Hepatocyte (in vitro differentiated cells): ENCODE measurements at places on chromosomes 6 and 20.

DNA sequence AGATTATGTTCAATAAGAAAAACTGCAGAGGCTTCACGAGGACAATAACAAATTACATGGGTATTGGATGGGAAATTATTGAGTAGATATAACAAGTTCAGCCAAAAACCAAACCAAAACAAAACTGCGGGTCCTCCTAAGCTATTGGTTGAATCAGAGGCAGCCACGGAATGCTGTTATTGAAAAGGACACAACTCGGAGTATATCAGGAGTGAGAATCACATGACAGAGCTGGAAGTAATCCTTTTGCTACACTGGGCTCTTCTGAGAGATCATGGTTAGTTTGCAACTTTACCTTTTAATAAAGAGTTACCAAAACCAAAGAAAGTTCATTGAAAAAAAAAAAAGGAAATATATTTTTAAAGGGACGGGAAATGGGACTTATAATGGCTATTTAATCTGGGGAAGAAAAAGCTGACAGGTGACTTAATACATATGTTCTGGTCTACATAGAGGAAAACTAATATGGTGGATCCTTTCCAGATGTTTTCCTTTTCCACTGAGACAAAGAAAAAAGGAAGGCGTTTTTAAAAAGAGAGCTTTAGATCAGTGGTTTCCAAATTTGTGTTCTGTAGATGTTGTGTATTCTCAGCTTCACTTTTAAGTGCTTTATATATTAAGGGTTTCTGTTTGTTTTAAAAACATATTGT is 6.9 kb upstream of the CITED2 start:
- no peaks in the 10 kb centered on the region for H3K27me3 ChIP-seq
- H3K27ac ChIP-seq, result no peak overlapping the region
- peaks cover 8% of the 10 kb centered on the region for H3K4me1 ChIP-seq
- no peak for DNase-seq
- H3K4me3 ChIP-seq, result no peak overlapping the region
- H3K36me3 ChIP-seq, result no peaks in the 10 kb centered on the region

DNA sequence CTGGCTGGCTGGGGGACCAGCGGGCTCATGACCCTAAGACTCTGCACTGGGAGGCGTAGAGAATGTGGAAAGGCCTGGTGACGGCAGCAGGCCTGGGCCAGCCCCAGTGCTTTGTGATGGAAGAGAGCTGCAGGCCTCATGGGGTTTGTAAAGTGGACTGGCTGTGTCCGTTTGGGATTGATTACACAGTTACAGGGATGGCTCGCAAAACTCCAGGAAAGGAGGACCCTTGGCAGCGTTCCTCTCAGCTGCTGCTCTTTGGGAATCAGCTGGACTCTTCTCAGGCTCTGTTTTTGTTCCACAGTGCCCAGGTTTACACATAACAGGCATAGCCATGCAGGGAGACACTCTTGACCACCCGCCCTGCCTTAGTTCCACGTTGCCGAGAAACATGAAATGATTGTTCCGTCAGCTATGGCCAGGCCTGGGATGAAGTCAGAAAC is 89.0 kb downstream of the SLX4IP start:
- DNase-seq, result peak; percentile 15
- no peaks in the 10 kb centered on the region for H3K36me3 ChIP-seq
- no peaks in the 10 kb centered on the region for H3K27me3 ChIP-seq
- H3K27ac ChIP-seq, result peak overlapping the region; percentile 78
- no peak overlapping the region for H3K4me3 ChIP-seq

DNA sequence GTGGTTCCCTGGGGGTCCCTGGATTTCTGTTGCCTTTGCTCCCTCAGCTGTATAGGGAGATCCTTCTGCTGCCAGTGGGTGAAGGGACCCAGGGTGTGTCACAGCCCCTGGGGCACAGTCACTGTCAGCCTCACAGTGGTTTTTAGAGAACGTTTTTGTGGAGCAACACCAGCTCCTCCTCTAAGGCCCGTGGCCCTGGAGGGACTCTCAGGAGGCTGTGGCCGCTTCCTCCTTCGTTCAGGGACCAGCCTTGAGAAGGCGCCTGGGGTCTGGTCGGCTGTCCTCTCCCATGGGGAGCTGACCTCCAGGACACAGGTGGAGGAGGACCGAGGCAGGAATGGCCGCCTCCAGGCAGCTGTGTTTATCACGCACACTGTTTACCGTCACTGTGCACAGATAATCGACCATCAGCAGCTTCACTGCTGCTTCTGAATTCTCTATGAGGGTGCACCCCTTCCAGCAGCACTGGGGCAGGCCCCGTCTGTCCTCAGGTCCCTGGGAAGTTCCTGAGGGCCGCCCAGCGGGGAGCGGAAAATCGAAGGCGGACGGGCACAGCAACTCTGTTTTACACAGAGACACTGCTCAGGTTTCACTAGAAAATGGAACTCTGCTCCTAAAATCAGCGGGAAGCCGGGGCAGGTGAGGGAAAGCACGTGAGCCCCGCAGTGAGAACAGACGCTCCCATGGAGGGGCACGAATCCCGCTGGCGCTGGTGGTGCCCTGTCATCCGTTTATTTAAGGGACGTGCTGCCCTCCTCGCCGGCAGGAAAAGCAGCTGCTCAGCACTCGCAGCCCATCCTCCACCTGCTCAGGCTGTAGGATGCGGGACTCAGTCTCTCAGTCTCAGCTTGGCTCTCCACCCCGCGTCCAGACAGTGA is 10.4 kb upstream of the FRMD1 start:
- no peak overlapping the region for H3K4me3 ChIP-seq
- peaks cover 20% of the 10 kb centered on the region for H3K4me1 ChIP-seq
- H3K36me3 ChIP-seq, result no peaks in the 10 kb centered on the region
- DNase-seq, result no peak
- no peaks in the 10 kb centered on the region for H3K27me3 ChIP-seq
- peak overlapping the region; percentile 41 for H3K27ac ChIP-seq

DNA sequence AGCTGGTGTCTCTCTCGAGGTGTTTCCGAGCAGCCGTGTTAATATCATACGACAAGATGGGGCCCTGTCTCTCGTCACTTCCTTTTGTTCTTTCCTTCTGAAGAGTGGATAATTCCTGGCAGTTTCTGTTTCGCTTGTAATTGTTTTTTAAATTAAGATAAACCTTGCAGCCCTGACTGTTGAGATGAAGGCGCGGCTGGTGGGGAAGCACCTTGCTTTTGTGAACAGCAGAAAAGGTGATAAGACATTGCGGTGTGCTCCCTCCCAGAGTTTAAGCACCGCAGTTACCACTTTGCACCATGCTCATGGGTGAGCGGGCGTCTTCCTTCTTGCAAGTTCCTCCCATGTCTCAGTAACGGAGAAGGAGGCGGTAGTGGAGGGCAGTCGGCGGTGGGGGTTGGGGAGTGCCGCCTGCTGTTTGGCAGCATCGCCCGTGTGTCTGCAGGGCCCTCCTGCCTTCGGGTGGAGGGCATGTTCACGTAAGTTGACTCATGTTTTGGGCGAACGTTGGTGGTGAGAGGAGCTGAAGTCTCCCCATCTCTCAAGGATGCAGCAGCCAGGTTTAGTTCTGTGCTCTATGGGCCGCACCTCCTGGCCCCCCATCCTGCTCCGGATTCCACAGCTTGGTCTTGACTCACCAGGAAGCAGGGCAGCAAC is 345.9 kb downstream of the TAF4 start:
- no peak overlapping the region for H3K4me3 ChIP-seq
- no peak for DNase-seq
- no peak overlapping the region for H3K27ac ChIP-seq
- H3K27me3 ChIP-seq, result no peaks in the 10 kb centered on the region
- H3K4me1 ChIP-seq, result no peaks in the 10 kb centered on the region

DNA sequence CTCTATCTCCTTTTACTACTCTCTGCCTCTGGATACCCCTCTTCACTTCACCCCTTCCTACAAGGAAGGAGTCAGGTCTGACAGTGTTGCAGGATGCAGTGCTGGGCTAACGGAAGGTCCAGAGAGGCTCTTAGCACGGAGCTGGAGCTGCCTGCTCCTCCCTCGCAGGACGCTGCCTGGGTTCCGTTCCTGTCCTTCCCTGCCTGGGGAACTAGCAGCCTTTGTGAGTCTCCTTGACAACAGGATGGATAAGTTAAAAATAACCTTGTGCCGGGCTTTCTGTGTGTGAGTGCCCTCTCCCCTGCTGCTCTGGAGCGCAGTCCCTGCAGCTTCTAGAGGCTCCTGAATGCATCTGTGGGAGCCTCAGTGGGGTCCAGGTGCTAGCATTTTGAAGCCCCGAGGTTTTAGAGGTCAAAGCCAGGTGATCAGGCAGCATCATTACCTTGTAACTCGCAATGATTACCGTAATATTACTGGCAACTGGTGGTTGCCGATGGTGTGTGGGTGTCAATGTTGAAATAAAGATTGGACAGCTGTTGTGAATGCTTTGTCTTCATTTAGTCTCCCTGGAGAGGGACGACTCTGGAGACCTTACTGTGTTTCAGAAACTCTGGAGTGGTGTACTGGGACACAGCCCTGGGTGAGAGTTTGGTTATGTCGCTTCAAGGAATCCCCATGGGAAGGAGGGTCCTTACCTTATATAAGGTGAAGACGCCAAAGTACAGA is 44.4 kb downstream of the CDS2 start:
- no peak overlapping the region for H3K4me3 ChIP-seq
- DNase-seq, result no peak
- no peak overlapping the region for H3K27ac ChIP-seq
- no peaks in the 10 kb centered on the region for H3K27me3 ChIP-seq

- H3K4me3 ChIP-seq, result no peak overlapping the region
- no peaks in the 10 kb centered on the region for H3K4me1 ChIP-seq
- DNase-seq, result no peak
- no peaks in the 10 kb centered on the region for H3K36me3 ChIP-seq
Observed at GRCh38 chr6:140960566-140960965, 1172.2 kb upstream of the GJE1 start.

DNA sequence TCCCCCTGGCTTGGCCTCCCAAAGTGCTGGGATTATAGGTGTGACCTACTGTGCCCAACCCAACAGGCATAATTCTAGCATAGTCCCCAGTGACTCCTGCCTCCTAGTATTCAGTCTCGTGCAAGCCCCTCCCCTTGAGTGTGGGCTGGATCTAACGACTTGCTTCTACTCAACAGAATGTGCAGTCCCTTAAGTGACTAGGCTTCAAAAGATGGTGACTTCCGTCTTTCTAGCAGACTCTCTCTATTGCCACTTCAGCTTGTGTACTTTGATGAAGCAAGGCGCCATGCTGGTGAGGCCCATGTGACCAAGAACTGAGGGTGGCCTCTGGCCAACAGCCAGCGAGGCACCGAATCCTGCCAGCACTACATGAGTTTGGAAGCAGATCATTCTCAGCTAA is 109.6 kb upstream of the TRAF3IP2 start:
- no peak overlapping the region for H3K27ac ChIP-seq
- H3K4me3 ChIP-seq, result no peak overlapping the region
- H3K4me1 ChIP-seq, result no peaks in the 10 kb centered on the region
- no peak for DNase-seq
- no peaks in the 10 kb centered on the region for H3K27me3 ChIP-seq

DNA sequence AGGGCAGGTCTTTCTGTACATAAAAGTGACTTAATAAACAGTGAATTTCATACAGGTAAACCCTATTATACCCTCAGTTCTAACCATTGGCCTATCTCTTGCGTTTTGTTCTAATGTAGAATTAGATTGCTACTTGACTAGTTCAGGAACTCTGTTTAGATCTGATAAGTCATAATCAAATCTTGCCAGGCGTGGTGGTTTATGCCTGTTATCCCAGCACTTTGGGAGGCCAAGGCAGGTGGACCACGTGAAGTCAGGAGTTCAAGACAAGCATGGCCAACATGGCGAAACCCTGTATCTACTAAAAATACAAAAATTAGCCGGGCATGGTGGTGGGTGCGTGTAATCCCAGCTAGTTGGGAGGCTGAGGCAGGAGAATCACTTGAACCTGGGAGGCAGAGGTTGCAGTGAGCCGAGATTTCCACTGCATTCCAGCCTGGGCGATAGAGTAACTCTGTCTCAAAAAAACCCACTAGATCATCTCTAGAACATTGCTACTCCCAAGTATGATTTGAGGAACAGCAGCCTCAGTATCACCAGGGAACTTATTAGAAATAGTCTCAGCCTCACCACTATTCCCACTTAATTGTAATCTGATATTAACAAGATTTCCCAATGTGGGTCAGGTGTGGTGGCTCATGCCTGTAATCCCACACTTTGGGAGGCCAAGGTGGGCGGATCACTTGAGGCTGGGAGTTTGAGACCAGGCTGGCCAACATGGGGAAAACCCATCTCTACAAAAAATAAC is 12.2 kb downstream of the GTPBP2 start:
- H3K36me3 ChIP-seq, result no peaks in the 10 kb centered on the region
- H3K4me3 ChIP-seq, result no peak overlapping the region
- no peak for DNase-seq
- H3K4me1 ChIP-seq, result no peaks in the 10 kb centered on the region
- H3K27me3 ChIP-seq, result no peaks in the 10 kb centered on the region

GRCh38 chr6:111618407-111618806 is 12.7 kb upstream of the TRAF3IP2 start:
- H3K4me1 ChIP-seq, result peaks cover 16% of the 10 kb centered on the region
- no peak for DNase-seq
- no peak overlapping the region for H3K4me3 ChIP-seq
- H3K36me3 ChIP-seq, result no peaks in the 10 kb centered on the region

GRCh38 chr6:148793721-148794120 is 46.9 kb downstream of the UST start:
- no peaks in the 10 kb centered on the region for H3K36me3 ChIP-seq
- no peak overlapping the region for H3K27ac ChIP-seq
- H3K27me3 ChIP-seq, result no peaks in the 10 kb centered on the region
- no peaks in the 10 kb centered on the region for H3K4me1 ChIP-seq
- H3K4me3 ChIP-seq, result no peak overlapping the region

- H3K27me3 ChIP-seq, result no peaks in the 10 kb centered on the region
- H3K27ac ChIP-seq, result no peak overlapping the region
- no peaks in the 10 kb centered on the region for H3K4me1 ChIP-seq
- no peaks in the 10 kb centered on the region for H3K36me3 ChIP-seq
Observed at GRCh38 chr6:45293306-45293705, 34.8 kb upstream of the RUNX2 start.

GRCh38 chr20:21609221-21609620 is 95.4 kb upstream of the NKX2-2 start:
- H3K27ac ChIP-seq, result no peak overlapping the region
- DNase-seq, result no peak
- no peaks in the 10 kb centered on the region for H3K36me3 ChIP-seq
- peaks cover 6% of the 10 kb centered on the region for H3K27me3 ChIP-seq
